SW480 (cell line): ENCODE measurements at places on chromosomes 7 and 10.

DNA sequence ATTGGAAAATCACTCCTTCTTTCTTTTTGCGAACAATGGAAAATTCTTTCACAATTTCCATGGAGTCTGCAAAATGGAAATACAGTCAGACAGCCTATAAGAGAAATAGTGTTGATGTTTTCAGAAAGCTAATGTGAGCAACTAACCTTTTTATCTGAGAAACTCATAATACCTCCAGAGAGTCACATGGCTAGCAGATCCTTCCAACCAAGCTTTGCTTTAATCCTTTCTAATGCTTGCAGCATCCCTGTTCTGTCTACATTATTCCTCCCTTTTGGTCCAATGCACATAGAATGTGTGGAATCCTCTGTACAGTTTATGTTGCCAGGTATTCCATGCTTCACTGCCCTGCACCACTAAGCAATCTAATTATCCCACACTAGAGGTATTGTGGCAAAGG is 717.5 kb upstream of the LRRN3 start:
- no peak for DNase-seq

DNA sequence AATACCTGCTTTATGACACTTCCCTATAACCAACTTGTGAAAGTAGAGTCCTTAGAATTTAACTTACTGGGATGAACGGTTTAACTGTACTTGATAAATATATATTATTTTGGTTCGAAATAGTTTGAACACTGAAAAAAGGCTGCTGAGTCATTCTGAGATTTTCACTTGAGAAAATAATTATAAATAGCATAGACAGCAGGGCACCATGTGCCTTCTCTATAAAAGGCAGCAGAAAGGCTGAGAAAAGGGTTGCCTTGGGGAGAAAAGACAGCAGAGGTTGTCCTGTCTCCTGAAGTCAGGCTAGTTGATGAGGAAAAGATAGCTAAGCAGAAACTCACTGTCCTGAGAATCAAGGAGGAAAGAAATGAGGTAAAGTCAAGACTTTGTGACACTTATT is 92.4 kb downstream of the CTTNBP2 start:
- DNase-seq, result no peak

GRCh38 chr10:125064681-125065492 is 95.5 kb downstream of the CTBP2 start:
- DNase-seq, result peak; percentile 55

DNA sequence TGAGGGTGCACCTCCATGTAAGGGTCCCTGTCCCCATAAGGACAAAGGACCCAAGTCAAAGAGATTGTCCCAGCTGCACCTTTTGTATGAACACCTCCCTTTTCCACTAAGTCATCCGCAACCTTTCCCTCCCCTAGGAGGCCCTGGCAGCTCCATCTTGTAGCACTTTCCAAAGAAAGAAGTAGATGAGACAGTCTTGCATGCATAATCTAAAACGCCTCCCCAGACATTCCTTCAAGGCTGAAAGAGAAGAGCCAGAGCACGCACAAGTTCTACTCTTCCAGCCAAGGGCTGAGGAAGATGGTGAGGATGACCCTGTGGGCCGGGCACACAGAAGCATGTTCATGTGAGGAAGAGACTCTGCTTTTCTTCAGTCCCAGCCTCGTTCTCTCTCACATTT is 194.4 kb downstream of the TNS3 start:
- DNase-seq, result no peak

GRCh38 chr7:140723006-140723405 is 26.5 kb downstream of the NDUFB2 start:
- DNase-seq, result no peak

DNA sequence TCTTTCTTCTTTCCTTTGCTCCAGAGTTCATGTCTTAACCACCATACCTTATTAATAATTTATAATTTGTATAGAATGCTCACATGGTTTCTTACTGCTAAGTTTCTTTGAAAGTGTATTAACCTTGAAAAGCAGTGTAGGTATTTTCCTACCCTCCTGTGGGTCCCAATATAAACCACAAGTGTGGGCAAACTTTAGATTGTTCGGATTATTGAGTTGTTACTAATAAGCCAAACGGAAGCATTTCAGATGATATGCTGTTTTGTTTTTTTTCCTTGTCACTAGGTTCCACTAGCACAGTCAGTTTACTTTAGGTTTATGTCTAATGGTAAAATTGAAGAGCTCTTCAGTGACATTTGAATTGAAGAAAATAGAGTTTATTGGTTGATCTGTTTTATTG is 10.2 kb downstream of the SSBP1 start:
- DNase-seq, result no peak

GRCh38 chr7:69696686-69697685 is 98.7 kb downstream of the AUTS2 start:
- no peak for DNase-seq

DNA sequence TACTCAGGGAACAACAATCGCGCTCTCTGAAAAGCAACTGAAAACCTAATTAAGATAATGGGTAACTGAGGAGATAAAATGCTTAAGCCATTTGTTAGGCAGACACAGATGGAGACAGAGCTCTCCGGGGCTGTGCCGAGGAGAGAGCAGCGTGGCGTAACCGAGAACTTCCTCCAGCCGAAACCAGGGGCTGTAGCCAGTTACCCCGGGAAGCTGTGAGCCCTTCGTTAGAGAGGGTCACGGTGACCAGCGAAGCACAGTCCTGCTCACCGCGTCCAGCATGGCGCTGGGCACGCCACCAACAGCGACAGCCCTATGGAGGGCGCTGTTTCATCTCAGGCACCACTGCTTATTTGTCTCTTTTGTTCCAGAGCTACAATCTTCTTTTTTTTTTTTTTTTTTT is 16.1 kb downstream of the PAPOLB start:
- DNase-seq, result no peak

DNA sequence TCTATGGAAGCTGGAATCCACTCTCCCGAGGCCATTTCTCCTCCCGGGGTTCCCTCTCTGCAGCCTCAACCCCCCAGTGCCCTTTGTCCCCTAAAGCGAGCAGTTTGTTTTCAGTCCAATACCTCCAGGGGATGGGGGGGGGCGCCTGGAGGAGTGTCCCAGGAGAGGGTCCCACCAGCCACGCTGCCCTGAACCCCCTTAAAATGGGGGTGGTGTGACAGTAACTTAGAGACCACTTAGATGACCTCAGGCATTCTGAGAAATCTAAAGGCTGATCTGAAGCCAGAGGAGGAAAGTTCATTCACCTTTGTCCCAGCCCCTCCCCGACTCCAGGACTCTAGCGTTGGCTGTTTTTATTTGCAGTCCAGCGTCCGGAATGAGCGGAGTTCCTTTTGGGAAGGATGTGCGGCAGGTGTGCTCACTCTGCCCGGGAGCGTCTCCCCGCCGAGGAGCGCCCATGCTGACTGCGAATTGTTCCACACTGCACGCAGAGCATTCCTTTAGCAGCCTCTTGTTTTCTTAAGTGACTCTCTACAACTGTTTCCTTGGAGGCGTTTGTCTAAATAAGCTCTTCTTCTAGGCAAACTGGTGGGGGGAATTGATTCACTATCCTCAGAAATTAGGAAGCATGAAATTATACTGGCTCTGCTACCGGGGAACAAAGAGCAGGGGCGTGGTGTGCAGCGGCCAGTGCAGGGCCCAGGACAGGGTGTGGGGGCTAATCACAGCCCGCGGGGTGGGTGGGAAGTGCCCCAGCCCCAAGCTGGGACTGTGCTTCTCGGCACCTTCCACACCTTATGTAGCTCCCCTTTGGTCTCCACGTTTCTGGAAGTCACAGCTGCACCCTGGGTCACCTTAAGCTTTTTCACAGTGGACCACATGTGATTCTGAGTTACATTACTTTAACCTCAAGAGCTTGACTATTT is 46.3 kb downstream of the SYPL1 start:
- DNase-seq, result peak; percentile 63

DNA sequence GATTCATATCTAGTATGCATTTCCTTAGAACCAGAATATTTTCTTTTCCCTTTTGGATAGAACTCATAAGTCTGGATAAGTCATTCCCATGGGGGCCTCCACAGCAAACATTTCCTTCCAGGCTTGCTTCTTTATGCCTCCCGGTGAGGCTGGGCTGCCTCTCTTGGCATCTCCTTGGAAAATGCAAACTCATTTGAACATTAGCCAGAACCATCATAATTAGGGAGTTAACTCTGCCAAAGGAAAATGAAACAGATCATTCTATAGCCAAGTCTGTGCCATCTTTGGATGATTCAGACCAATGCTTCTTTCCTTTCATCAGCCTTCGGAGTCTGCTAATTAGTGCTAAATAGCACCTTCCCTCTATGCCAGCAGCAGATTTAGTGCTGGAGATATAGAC is 81.1 kb downstream of the PLPP4 start:
- no peak for DNase-seq

DNA sequence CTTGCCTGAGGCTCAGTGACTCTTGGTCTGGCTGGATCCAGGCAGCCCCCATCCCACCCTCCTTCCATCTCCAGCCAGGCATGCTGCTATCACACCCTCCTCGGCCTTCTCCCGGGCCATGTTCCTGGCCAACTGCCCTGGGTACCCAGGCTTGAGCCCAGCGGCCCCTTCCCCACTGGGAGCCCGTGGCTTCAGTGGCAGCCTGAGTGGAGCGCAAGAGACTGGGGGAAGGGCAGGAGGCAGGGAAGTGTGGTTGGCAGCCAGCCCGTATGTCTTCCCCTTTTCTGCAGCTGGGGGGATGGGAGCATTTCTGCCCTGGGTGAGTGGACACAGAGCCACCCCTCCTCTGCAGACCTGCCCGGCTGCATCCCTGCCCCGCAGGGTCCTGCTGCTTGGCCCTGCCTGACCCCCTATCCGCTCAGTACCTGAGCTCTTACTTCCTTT is 148.5 kb downstream of the ARHGAP22 start:
- no peak for DNase-seq

- no peak for DNase-seq
These were observed 56.6 kb upstream of the RAB18 start for GRCh38 chr10:27447540-27447939.

DNA sequence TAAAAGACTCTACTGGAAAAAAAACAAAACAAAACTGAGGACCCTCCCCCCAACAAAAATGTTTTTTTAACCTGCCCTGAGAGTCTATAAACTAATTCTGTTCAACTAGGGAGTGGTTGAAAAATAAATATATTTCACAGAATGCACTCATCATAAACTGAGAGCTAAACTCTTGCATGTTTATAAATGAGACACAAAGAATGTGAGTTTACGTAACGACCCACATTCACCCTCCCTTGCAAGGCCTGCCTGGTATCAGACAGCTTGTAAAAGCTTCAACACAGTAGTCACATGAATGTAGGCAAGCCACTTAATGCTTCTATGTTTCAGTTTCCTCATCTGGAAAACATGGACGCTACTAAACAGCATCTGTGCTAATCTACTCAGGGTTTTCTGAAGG is 50.3 kb downstream of the JAZF1 start:
- no peak for DNase-seq

- no peak for DNase-seq
These were observed 8.7 kb downstream of the ZNF37A start for GRCh38 chr10:38102880-38103279.
